ENCODE measurements at places on chromosomes 11 and 22.

DNA sequence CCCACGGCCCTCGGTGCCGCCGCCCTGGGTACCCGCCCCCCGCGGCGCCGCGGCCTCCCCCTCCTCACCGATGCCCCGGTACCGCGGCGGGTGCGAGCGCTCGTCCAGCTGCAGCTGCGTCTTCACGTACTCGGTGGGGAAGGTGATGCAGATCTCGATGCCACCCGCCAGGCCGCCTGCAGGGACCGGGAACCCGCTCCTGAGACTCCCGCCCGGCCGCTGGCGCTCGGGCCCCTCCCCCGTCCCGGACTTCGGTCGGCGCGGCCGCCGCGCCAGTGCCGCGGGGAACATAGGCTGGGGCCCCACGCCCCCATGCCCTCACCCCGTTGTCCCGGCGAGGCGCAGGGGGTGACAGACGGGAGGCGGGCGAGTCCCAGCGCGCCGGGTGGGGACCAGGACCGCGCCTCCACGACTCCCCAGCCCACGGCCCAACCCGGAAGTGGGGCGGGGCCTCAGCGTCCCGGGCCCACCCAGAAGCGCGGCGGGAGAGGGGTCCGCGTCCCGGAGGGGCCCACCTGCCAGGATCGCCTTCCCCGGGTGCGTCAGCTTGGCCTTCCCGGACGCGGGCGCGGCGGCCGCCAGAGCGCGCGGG, 375 bp downstream of the SLC25A1 start:
- no peak for DNase-seq

GRCh38 chr11:9001736-9002135, 2.1 kb downstream of the NRIP3 start:
- no peak for DNase-seq

- no peak for DNase-seq
These were observed 20.1 kb downstream of the ADA2 start for GRCh38 chr22:17199003-17199731.

DNA sequence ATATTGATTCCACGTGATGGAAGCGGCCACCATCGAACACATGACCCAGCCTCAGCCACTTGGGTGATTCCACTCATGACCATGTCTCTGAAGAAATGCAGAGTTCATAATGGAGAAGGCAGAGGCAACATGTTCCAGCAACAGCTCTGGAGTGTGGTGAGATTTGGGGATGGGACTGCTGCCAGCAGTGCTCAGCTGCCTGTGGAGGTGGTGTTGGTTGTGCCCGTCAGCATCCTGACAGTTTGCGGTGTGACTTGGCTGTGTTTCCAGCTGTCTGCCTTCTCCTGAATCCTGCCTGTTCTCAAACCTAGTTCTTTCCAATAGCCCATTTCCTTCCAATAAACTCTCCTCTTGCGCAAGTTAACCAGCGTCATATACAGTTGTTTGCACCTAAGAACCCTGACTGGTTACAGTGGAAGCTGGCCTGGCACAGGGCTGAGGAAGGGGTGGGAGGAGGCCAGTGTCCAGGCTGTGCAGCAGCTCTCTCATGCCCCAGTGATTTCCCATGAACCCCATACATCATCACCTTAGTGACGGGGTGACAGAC, 22.0 kb upstream of the OR8B8 start:
- DNase-seq: no peak
